ENCODE measurements at places on chromosomes 1 and 21.

DNA sequence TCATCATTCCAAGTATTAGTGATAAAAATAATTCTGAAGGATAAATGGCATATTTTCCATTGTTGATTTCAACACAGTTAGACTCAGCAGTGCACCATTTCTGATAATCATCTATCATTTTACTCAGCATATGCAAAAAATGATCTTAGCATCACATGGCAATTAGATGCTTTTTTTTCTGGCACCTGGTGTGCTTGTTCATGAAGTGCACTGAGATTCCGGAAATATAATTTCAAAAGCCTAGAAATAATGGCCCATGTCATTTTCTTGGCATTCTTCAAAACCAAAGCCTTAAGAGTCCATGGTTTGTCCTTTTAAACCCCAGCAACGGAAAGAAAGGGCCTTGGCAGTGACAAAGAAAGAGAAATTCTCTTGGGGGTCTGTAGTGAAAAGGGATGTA is 278.8 kb downstream of the KIF26B start:
- no peak for DNase-seq

DNA sequence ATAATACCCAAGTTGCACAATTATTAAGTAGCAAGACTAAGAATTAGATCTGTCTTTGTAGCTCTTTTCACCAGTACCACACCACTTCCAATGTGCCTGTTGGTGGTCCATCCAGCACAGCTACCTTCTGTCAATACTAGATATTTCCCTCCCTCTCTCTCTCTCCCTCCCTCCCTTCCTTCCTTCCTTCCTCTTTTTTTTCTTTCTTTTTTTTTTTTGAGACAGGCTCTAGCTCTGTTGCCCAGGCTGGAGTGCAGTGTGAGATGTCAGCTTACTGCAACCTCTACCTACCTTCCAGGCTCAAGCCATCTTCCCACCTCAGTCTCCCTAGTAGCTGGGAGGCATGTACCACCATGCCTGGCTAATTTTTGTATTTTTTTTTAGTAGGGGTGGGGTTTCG is 21.1 kb downstream of the KPNA6 start:
- no peak for DNase-seq

DNA sequence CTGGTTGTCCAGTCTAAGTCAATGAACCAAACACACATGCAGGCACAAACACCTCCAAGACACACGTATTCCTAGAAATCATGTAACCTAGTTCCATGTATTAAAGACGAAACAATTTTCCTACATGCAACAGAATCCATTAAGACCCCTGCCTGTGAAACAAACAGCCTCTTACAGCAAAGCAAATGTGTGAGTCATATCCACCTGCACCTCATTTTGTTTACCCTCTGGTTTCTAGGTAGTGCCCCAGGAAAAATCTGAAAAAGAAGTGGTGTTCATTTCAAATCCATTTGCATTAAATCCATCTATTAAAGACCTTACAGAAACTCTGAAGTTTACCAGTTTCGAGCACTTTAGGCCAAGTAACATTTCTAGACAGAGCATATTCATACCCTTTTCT is 74.1 kb downstream of the VCAM1 start:
- no peak for DNase-seq

- no peak for DNase-seq
Measured at GRCh38 chr1:5926686-5927435, 65.4 kb downstream of the NPHP4 start.

- DNase-seq: no peak
Measured at GRCh38 chr1:182714546-182714945, 30.2 kb upstream of the RGS8 start.

- DNase-seq: no peak
Measured at GRCh38 chr1:205244384-205244783, 16.6 kb downstream of the TMCC2 start.

GRCh38 chr1:170150016-170150415 is 4.3 kb downstream of the NTMT2 start:
- DNase-seq: no peak

- no peak for DNase-seq
Measured at GRCh38 chr1:82386365-82387011, 585.8 kb downstream of the ADGRL2 start.

GRCh38 chr1:156494309-156494895 is 6.2 kb downstream of the MEF2D start:
- no peak for DNase-seq

DNA sequence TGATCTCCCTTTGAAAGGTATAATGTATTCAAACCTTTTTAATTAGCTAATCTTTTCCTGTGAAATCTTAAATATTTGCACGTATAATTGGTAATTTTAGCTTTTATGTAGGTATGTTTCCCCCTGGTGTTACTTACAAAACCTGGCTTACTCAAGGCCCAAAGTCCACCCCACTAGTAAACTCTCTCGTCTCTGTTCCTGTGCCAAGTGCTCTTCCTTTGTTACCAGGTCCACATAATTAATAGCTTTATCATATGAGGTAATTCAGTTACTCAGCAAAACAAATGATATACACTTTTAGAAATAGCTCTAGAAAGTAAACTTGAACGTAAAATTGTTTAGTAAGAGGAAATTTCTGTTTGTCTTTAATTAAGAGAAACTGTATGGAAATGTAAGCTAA is 36.7 kb downstream of the NFIA start:
- no peak for DNase-seq

DNA sequence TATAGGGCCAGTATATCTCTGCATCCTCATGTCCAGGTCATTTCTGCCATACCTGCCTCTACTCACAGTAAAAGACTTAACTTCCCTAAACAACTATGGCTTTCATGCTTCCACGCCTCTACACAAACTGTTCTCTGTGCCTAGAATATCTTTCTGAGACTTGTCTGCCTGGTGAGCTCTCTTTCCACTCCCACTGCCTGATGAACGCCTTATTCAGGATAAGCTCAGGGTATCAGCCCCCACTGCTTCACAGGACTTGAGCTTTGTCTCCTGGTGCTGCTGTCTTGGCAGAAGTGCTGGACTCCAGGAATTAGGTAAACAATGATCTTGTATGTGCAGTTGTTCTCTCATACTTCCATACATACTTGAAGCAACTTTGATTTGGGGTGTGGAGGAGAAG is 4.8 kb upstream of the DDX20 start:
- no peak for DNase-seq

- peak; percentile 68 for DNase-seq
Measured at GRCh38 chr1:84959294-84959693, 37.6 kb downstream of the MCOLN2 start.

All from stimulated activated CD4-positive, alpha-beta T cell treated with anti-CD3 and anti-CD28 coated beads, Interleukin-4, amount 100 ng/mL, for 24 hours (primary cell).